Activated naive CD4-positive, alpha-beta T cell (primary cell): ENCODE measurements at places on chromosomes 3 and 15.

- DNase-seq, result no peak
Measured at GRCh38 chr3:64225695-64226499, 631 bp upstream of the PRICKLE2 start.

- no peak for DNase-seq
Measured at GRCh38 chr3:42709621-42710020, 7.0 kb upstream of the HHATL start.

- DNase-seq, result no peak
Measured at GRCh38 chr3:194075088-194075615, 60.8 kb upstream of the HES1 start.

DNA sequence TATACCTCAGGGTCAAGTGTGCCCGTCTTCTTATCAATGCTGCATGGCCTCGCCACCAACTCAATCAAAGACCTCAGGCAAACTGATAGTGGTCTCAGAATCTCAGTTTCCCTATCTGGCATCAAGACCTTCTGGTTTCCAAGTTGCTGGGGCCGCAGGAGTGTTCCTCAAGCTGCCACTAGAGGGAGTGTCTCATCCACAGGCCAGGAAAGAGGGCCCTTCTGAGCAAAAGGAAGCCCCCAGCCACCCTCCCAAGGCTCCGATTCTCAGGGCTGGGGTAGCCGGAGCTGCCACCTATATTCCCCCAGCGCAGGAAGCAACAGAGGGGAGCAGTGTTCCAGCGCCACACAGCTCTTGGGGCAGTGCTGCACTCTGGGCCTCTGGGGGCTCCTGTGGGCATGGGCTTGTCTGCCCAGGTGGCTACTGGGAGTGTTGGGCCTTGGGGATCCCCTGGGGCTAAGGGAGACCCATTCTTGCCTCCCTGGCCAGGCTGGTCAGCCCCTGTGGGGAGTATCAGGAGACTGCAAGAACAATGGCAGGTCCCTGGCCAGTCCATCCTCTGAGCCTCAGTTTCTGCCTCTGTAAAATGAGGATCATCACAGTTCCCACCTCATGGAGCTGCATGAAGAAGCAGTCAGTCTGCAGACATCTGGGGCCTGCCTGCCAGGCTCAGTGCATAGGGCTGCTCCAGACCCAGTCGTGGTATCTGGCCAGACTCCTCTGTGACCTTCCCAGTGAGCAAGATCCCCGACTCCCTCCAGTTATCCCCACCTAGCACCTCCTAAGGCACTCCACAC lies 23.4 kb upstream of the SEC13 start:
- peak; percentile 14 for DNase-seq

DNA sequence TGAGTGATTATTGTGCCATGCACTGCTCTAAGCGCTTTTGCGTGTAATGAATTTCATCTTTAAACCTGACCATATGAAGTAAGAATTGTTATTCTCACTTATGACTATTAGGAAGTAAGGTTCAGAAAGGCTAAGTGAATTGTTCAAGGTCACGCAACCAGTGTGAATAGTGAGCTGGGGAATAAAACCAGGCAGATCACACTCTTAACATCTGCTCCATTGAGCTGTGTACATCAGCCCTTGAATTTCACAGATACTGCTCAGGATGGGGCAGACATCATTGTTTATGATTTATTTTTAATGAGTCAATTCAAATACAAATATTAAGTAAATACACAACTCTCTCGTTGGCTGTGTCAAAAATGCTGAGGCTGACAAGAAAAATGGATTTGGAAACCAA lies 184.5 kb downstream of the FNDC3B start:
- no peak for DNase-seq

DNA sequence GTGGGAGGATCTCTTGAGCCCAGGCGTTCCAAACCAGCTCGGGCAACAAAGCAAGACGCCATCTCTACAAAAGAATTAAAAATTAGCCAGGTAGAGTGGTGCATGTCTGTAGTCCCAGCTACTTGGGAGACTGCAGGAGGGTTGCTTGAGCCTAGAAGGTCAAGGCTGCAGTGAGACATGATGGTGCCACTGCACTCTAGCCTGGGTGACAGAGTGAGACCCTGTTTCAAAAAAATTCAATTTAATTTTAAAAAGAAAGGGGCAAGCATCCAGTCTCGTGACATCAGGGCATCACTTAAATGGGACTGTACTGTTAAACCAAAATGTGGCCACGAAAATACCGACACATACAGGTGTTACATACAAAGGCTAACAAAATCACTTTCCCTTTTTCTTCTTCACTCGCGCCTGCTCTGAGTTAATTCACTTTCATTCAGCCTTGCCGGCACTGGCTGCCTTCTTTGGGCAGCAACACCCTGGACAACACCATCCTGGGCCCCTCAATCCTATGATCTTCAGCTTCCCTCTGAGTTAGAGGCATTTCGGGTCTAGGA lies 121.7 kb downstream of the LIPC start:
- no peak for DNase-seq

- no peak for DNase-seq
Measured at GRCh38 chr15:42152196-42152920, 4.1 kb downstream of the PLA2G4F start.

- no peak for DNase-seq
Measured at GRCh38 chr3:158160958-158161357, 51.1 kb downstream of the RSRC1 start.

DNA sequence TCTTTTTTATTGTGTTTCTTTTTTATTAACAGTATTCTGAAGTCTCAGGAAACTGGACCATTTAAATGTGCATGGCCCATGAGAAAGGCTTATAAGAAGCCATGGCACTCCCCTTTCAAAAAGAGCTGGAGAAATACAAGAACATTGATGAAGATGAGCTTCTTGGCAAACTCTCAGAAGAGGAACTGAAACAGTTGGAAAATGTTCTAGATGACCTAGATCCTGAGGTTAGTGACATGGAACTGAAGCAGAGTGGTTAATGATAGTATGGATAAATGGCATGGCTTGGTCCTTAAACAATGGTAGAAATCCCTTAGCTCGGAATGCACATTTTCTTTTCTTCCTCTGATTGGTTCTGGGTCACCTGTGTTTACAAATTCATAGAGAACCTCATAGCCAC lies 14.9 kb downstream of the TMOD2 start:
- no peak for DNase-seq

GRCh38 chr15:101543026-101543390 lies 53.5 kb upstream of the PCSK6 start:
- DNase-seq, result no peak

- DNase-seq, result no peak
Measured at GRCh38 chr3:11212784-11213183, 58.5 kb downstream of the HRH1 start.

GRCh38 chr3:20999661-21000060 lies 751.3 kb downstream of the ZNF385D start:
- DNase-seq, result no peak

DNA sequence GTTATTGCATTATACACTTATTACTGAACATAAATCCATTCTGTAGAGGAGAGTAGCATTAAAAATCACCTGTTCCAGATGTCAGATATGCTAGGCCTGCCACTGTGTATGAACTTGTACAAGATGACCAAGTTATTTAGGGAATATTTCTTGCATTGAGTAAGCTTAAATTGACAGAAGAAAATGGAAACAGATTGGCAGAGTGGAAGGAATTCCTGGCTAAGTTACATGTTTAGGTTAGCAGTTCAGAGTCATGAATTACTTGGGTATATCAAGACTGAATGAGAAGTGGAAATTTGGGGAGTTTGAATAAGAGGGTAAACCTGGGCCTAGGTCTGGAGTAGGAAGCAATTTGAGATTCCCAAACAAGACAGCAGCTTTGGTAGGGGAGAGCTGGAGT lies 44.6 kb downstream of the ARHGAP31 start:
- DNase-seq, result no peak

DNA sequence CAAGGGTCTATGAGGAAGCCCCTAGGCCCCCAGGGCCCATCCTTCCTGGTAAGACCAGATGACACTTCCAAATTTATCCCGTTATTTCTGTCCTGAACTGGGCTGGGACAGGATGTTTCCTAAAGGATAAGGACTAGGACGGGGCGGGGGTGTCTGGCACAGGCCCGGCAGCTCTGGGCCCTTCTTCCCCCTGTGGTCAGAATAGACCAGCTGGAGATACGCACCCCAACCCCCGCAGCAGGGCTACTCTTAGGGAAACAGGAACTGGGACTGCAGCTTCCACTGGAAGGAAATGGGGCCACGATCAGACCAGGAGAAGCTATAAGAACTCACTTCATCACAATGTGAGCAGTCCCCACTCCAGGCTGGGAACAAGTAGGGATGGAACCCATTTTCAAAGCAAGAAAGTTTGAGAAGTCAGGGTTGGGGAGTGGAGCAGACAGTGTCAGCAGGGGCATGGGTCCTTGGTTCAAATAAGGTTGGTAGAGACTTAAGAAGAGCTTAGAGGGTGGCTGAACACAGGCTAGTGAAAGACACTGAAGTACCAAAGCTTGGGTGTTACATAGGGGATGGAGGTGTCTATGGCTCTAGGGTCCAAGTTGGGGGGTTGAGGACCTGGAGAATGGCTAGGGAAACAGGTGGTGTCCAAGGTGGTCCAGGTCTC lies 1.1 kb downstream of the NCKIPSD start:
- DNase-seq, result no peak

- no peak for DNase-seq
Measured at GRCh38 chr15:91482799-91483198, 370.7 kb upstream of the SLCO3A1 start.

GRCh38 chr3:97430601-97431000 lies 334.0 kb upstream of the ARL6 start:
- DNase-seq, result no peak

DNA sequence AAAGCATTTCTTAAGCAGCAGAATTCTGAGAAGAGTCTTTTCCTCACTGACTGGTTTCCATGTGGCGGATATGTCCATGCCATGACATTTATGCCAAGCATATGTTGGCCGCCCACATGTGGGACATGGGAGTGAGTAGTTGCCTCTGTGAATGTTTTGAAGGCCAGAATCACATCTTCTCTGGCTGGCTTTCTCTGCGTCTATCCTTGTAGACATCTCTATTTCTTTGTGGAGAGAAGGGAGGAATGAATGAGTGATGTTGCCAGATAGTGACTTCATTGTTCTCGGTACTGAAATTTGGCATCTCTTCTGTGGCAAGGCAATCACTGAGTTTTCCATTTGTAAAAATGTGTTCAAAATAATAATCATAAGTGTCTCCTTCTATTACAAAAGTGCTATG lies 316.0 kb downstream of the CLSTN2 start:
- DNase-seq, result no peak

GRCh38 chr3:110984456-110985250 lies 87.0 kb upstream of the NECTIN3 start:
- no peak for DNase-seq

GRCh38 chr15:67193223-67193990 lies 61.1 kb downstream of the AAGAB start:
- DNase-seq, result no peak

DNA sequence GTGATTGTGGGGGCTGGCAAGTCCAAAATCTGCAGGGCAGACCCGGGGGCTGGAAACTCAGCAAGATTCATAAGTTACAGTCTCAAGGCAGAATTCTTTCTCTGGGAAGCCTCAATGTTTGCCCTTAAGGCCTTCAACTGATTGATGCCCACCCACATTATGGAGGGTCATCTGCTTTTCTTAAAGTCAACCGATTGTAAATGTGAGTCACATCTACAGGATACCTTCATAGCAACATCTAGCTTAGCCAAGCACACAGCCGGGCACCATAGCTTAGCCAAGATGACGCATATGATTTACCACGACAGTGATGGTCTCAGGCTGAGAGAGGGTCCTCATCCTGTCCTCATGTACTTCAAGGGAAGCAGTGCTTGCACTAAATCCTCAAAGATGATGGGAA lies 43.5 kb downstream of the IDH2 start:
- DNase-seq, result no peak

DNA sequence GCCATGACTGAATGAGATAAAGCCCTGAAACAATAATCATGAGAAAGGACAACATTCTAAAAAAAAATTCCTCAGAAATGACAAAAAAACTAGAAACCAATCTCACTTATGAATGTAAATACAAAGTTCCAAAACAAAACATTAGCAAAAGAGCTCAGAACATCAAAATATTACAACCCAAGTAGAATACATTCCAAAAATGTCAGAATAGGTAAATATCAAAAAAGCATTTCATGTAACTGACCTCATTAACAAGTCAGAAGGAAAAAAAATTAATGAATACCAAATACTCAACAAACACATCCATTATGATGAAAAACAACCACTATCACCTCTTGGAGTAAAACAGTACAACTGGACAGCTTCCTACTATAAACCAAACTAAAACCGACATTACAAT lies 93.1 kb downstream of the DLG1 start:
- DNase-seq, result no peak

GRCh38 chr15:63408524-63408923 lies 26.9 kb upstream of the CA12 start:
- DNase-seq, result no peak

DNA sequence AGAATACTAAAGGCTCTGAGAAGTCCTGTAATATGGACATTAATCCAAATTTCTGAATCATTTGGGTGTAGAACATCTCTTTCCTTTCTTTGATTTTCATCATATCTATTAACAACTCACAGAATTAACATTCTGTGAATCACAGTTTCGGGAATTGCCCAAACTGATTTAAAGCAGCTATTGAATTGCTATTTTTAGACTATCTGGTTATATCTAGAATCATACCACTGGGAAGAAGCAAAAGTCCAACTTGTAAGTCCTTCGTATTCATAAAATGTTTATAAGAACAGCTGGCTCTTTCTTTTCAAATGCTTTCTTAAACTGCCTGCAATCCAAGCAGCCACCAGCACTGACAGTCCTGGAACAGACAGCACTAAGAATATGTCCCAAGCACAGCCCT lies 733.0 kb downstream of the NTRK3 start:
- DNase-seq, result no peak

DNA sequence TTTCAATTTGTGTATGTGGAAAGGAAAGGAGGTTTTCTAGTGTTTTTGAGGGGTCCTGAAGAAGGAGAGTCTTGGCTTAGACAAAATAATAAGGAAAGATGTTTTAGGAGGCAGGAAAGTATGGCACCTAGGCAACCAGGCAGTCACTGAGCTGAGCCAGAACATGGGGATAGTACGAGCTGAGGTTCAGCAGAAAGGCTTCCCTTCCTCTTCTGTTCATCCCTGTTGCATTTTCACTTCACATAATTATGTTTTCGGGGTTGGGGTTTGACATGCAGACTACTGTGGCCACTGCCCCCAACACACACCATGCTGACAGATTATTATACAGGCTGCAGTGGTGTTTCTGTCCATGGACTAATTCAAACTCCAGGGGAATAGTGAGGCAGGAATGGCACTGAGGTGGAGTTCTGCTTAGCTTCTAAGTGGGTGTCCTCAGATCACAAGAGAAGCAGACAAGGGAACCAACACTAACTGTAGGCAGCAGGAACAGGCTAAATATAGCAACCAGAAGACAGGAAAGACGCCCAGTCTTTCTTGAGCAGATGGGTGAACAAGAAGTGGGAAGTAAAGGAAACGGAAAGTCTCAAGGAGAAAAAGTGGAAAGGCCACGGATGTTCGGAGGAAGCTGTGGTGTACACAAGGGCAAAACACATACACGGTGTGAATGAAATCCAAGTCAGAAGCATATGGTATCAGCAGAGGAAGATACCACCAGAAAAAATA lies 305.8 kb downstream of the PLCL2 start:
- no peak for DNase-seq

GRCh38 chr15:60708684-60709083 lies 229.7 kb upstream of the ICE2 start:
- no peak for DNase-seq

GRCh38 chr15:38053776-38054175 lies 119.3 kb downstream of the TMCO5A start:
- DNase-seq, result no peak
